Gastroesophageal sphincter (tissue), 4 donors: ENCODE measurements at places on chromosomes 4 and X. TPM values are rescaled to one million over a fixed set of nuclear protein-coding genes. Genes with fewer than 3 reads are reported as not detected.

- ATAC-seq, result no peak
Observed at GRCh38 chr4:38822748-38823303, 18.2 kb upstream of the TLR1 start.

Gene ADH7
- total RNA-seq, result 9.9 TPM

DNA sequence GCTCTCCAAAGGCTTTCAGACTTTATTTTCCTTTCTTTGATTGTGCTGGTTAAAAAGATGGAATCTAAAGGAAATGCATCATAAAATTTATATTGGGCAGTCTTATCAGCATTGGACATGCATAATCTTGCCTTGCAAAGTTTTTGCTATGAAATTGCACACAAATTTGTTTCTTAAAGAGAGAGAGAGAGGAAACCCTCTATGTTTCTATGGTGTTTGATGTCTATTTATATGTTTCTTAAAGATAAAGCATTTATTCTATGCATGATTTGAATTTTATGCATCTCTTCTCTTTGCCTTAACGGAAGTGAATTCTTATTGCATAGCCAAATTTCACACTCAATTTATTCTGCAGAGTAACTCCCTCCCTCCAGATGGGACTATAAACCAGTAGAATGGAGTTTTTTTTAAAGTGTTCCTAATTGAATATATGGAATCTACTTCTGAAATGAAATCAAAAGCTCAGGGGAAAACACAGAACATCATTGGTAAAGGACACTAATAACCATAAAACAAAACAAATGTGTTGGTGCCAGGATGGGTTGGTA lies 83.5 kb upstream of the PPARGC1A start:
- no peak for ATAC-seq

DNA sequence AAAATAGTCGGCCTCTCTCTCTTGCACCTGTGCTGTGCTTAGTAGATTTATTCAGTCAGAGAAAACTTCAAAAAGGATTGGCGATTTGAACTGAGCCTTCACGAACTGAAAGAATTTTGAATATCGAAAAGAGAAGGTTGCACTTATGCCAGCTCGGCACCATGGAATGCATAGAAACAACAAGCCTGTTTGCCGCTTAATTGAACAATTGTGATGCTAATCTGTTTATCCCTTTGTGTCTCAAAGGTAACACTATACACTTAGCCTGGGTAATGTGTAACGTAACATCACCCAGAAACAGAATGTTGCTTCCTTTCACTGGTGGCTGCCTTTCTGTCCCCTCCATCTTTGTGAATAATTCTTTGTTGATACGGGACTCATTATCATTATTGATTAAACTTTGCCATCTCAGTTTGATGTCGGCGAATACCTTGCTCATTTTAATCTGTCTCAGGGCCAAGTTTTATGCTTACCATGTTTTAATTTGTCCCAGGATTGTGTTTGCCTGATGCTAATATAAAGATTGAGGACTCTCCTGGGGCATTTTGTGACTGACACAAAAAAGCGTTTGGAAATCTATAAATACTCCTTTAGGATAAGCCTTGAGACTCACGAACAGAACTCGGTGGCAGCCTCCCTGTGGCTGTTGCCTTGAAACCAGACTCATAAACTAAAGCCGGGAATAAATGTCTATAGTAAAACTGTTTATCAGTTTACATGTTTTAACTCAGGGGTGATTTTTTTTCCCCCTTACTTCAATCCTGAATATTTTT lies 400.5 kb downstream of the RAPGEF2 start:
- ATAC-seq, result no peak

GRCh38 chr4:83768146-83768545 lies 232.2 kb downstream of the GPAT3 start:
- ATAC-seq, result no peak

GRCh38 chrX:99142745-99143144 lies 1267.3 kb downstream of the PCDH19 start:
- no peak for ATAC-seq

Gene CXCL6
- 1.1 TPM for total RNA-seq

Gene CFAP99
- total RNA-seq, result not detected

DNA sequence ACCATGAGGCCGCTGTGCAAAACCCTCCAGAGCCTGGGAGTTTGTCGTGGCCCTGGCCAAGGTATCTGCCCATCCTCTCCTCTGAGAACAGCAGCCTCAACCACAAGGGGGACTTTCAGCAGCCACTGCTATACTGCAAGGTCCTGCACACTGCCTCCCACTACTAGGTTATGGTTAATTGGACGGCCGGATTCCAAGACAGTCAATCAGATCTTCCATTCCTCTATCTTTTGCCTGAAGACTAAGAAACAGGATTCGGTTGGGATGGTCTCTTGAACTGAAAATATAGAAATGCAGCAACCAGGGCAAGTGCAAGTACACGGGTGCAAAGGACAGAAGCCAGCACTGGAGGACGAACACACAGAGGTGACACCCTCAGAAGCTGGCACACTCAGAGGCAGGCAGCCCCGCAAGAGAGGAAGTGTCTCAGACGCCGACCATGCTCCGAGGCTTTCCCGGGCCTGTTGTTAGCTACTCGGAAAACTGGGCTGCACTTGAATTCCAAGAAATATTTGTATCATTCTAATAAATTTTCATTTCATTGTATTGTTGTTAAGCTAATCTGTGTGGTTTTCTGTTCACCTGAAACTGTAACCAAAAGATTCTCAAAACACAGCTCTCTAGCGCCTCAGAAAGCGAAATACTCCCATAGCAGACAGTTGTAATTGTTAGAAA lies 63.3 kb downstream of the AFAP1 start:
- peak; percentile 27 for ATAC-seq

DNA sequence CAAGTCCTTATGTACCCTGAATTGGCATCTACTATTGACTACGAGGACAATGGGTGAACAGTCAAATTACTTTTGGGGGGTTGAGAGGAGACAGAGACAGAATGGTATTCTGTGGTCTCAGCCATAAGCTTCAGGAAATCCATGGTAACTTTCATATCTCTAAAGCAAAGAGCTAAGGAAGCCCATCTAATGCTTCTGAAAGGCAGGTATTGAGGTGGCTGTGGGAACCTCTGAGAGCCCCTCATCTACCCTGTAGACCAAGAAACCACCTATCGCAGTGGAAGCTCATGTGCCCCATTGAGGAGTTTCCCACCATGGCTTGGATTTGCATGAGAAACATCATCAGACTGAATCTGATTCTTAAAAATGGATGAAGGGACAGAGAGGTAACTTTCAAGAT lies 23.1 kb upstream of the BMP2K start:
- ATAC-seq, result no peak

DNA sequence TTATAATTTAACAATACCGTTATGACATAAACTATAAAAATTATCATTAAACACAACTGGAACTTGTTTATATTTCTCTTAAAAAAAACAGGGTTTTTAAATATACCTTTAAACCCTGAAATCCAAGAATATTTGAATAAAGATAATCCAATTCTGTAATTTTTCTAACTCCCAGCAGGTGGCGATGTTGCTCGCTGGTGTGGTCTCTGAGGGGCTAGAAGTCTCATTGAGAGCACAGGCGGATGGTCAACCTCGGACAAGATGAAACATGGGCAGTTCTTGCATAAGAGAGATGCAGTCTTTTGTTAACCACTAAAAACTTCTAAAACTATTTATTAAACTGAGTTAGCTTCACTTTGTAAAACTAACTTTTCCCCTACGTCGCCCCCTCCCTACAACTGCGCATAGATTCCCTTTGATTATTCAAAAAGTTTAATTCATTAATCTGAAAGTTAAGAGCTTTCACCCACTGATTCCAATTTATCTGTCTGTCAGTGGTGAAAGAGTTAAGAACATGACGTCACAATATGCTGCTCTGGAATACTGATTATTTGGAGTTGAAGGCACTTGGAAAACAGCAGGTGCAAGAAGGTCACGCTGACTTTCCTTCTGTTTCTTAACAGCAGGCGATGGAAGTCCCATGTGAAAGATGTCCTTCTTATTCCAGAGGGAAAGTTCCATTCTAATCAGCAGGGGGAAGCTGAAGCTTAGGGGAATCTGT lies 29.5 kb downstream of the DMP1 start:
- peak; percentile 75 for ATAC-seq

DNA sequence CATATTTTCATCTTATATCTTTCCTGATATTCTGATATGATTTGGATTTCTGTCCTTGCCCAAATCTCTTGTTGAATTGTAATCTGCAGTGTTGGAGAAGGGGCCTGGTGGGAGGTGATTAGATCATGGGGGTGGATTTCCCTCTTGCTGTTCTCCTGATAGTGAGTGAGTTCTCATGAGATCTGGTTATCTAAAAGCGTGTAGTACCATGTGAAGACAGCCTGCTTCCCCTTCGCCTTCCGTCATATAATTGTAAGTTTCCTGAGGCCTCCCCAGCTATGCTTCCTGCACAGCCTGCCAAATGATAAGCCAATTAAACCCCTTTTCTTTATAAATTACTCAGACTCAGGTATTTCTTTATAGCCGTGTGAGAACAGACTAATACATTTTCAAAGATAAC lies 77.2 kb downstream of the ANKRD50 start:
- no peak for ATAC-seq

- no peak for ATAC-seq
Observed at GRCh38 chr4:140186651-140187315, 32.8 kb upstream of the MAML3 start.

- ATAC-seq, result no peak
Observed at GRCh38 chrX:129510331-129510730, 13.0 kb downstream of the SMARCA1 start.

DNA sequence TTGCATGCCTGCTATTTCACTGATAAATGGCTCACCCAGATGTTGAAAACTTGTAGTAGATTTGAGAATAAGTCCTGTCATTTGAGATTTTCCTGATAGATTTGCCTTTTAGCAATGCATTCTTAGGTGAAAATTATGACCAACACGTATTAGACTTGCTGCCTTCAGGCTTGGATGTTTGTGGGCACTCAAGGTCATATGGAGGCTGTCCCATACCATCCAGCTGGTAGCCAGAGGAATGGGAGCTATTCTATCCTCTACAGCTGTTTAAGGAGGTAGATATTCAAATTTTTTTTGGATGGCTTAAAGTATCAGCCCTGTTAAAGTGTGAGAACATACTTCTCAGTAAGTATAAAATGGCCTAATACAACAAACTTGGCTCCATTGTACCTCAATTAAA lies 34.7 kb downstream of the RTL3 start:
- peak; percentile 40 for ATAC-seq

DNA sequence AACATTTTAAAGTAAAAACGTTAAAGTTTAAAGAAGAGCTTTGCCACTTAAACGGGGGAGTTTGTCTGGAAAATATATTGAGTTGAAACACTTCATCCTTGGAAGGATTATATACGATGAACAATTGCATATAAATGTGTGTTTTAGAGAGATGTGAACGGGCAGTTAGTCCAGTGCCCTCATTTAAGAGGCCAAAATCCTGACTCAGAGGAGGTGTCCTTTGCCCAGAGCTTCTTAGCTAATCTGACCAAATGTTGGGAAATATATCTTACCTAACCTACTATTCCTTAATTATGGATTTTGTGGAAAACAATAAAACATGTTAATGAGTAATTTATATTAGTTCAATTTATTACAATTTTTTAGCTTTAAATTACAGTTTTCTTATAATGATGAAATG lies 327.2 kb upstream of the DIPK2B start:
- ATAC-seq, result no peak

Gene ASB12
- not detected for total RNA-seq

Gene FIP1L1
- total RNA-seq, result 56.4 TPM

DNA sequence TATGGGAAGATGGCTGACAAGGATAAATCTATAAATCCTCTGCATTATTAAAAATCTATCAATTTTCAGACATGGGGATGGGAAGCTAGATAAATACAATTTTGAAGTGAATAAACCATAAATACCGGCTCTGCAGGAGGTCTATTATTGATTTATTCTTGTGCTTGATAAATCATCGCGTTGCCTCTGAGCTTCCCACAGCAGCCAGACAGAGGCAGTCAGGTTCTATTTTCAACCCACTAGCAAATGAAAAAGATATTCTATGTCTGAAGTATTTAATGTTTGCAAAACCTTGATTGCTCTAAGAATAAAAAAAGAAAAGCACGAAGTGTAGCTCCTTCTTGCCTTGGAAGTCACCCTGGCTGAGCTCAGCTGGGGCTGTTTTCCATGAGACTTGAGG lies 216.2 kb downstream of the DHRSX start:
- no peak for ATAC-seq

DNA sequence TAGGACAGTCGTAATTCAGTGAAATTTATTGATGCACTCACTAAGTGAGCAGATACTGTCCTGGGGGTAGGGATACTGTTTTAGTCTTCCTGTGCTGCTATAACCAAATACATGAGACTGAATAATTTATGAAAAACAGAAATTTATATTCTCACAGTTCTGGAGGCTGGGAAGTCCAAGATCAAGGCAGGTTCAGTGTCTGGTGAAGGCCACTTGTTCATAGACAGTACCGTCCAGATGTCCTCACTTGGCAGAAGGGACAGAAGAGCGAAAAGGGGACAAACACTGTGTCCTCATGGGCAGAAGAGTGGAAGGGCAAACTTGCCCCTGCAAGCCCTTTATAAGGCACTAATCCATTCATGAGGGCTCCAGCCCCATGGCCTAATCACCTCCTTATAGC lies 45.6 kb downstream of the PGRMC2 start:
- ATAC-seq, result no peak

Gene RCHY1
- 11.3 TPM for total RNA-seq

Gene STOX2
- 13.2 TPM for total RNA-seq
